NCI-H2081 treated with DMSO at 0.1 percent for 48 hours (cell line): ENCODE measurements at places on chromosomes 7 and 10.

DNA sequence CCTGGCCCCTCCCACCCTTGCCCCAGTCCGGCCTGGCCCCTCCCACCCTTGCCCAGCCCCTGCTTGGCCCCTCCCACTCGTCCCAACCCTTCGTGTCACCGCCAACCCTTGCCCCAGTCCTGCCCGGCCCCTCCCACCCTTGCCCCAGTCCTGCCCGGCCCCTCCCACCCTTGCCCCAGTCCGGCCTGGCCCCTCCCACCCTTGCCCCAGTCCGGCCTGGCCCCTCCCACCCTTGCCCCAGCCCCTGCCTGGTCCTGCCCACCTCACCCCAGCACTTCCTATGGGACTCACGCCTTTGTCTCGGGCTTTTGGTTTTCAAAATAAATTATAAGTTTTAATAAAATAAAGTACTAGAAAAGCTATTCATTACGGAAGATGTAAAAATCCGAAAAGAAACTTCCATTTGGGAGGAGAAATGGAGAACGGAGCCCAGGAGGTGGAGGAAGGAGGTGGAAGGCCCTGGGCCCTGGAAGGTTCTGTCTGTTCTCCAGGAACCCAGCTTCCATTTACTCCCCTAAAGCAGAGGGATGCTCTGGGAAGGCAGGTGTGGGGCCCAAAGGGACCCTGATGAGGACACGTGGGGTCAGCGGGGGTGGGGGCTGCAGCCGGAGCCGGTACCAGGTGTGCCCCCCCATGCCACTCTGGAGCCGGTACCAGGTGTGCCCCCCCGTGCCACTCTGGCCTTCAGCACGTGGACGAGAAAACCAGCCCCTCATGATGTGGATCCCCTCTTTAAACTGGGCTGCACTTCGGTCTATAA lies 52.2 kb downstream of the PWWP2B start:
- no peak for DNase-seq

- DNase-seq: no peak
These were observed 172.0 kb upstream of the YAE1 start for GRCh38 chr7:39394105-39394680.

DNA sequence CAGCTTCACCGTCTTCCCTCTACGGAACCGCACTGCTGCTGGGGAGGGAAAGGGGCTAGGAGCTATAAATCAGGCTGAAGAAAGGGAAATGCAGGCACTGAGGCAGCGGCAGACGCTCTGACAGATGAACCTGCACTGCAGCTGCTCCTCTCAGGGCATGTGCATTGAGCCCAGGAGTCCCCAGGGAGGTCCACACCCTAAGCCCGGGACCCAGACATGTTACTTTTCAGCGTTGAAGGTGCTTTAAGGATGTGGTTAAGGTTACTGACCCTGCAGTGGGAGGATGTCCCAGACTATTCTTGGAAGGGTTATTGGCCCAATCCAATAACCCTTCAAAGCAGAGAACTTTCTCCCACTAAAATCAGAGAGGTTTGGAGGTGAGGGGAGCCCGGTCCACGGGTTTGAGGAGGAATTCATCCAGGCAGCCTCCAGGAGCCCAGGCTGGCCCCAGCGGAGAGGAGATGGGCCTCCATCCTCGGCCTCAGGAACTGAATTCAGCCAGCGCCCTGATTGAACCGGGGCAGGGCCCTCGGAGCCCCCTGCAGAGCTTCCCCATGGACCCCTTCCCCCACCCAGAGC lies 75.4 kb downstream of the ADARB2 start:
- DNase-seq: no peak

DNA sequence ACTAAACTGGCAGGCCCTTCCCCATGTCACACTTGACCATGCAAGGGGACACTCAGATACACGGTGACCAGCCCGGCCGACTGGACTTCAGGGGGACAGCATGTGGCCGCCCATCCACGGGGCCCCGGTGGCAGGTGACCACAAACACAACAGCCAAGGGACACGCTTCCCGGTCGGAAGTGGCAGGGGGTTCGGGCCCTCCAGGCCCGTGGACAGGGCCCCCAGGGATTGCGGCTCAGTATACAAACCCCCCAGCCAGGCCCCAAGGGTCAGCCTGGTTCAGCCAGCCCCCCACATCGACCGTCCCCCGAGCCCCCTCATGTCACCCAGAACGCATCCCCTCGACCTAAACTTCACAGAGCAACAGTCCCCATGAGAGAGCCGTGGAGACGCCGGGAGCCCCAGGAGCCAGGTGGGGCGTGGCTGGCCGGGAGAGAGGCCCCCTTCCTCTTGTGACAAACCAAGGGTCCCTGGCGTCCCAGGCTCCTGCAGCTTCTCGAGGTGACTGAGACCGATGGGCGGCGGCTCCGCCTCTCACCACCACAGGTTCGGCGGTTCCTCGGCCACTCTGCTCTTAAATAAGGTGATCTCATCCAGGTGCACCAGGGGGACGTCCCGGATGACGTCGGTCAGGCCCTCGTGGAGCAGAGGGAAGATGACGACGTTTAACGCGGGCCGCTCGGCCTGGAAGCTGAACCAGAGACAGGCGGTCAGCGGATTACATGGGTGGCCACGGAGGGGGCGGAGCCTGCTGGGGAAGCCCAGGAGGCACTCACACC lies 57.8 kb upstream of the TNRC18 start:
- DNase-seq: no peak

DNA sequence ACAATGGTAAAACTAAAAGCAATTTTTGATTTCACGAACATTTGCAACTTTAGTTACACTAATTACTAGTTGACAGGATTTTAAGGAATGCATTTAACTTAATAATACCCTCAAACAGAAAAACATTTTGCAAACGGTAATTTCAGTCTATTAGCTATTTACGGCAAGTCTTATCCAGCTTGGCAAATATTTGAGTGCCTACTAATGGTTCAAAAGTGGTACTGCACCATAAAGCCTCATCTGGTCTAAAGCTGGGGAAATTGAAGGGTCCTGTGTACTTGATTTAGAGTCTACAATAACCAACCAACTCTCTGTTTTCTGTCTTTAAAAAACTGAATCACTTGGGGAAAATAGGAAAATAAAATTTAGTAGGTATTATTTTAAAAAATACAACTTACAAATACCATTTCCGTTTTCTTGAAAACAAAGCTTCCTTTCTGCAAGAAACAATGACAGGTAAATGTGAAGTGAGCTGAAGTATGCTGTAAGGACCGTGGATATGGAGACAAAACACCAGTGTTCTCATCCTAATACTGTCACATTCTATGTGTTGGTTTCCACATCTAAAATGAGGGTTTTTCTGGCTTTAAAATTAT lies 142.3 kb downstream of the VPS50 start:
- DNase-seq: peak; percentile 30

GRCh38 chr7:22115689-22116088 lies 170.0 kb upstream of the CDCA7L start:
- DNase-seq: no peak

DNA sequence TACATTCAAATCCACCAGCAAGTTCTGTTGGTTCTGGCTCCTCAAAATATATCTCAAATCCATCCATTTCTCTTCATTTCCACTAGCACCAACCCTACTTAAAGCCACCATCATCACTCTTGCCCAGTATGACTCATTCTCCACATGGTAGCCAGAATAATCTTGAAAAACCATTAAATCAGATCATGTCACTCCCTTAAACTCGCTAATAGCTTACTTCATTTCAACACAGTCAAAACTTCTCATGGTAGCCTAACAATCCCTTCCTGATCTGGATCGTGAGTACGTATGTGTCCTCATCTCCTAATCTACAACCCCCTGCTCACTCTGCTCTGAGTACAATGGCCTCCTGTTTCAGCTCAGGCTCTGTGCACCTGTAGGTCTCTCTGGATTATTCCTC lies 8.7 kb downstream of the EPC1 start:
- DNase-seq: no peak

- DNase-seq: no peak
These were observed 108.7 kb upstream of the RHOBTB1 start for GRCh38 chr10:61052469-61053205.

DNA sequence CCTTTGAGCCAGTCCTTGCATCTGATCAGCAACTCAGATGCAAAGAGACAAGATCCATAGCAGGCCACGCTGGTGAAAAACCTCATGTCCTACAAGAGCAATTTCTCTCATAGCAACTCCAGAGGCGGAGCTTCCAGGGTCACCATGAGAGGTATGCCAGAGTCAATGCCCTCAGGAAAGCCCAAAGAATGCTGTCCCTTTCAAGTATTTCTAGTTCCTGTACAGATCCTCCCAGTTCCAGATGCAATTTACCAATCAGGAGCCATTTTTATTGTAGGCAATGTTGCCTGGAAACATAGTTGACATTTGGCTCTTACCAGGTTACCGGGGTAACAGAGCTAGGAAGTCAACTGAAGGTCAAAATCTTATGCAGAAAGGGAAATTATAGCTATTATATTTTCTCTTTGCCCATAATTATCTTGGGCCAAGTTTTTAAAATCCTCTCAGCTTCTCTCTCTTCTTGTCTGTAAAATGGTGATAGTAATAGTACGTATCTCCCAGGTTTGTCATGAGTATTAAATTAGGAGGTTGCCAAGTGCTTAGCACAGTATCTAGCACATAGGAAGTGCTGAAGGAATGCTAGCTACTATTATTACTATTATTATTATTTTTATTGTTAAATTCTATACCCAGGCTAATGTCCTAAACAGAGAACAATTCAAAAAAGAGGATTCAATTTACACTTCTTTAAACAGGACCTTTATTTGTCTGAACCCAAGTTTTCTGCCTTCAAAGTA lies 46.3 kb upstream of the TM9SF3 start:
- DNase-seq: no peak

DNA sequence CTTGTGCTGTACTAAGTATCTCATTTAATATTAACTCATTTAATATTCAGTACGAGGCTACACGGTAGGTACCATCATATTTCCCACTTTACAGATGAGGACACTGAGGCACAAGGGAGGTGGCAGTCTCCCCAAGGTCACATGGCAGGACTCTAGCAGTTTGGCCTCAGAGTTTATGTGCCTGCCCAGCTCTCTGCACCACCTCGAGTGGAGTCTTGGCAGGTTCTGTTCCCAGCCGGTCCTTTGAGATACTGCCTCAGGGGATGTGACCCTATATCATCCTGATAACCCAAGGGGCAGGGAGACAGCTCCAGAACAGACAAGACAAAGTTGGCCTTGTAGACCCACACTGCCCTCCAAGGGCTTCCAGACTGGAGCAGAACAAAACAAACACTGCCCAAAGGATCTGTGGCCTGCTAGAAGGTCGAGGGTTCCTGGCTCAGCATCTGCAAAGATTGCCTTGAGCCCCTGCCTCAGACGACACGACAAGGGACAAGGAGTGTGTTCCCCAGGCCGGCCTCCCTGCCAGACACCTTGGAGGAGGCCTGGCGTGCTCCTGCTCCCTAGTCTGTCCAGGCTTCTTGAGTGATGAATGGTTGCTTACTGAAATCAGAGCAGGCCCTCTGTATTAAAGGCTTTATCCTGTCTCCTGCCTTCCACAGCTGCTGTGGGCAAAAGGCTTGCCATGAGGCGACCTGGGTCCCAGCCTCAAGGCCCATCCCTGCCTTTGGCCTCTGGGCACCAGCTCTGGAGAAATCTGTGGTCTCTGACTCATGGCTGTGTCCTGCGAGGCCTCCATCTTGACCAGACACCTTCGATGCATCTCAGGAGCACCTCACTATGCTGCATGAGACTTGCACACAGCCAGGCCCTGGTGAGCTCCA lies 3.9 kb upstream of the PWWP2B start:
- DNase-seq: no peak

DNA sequence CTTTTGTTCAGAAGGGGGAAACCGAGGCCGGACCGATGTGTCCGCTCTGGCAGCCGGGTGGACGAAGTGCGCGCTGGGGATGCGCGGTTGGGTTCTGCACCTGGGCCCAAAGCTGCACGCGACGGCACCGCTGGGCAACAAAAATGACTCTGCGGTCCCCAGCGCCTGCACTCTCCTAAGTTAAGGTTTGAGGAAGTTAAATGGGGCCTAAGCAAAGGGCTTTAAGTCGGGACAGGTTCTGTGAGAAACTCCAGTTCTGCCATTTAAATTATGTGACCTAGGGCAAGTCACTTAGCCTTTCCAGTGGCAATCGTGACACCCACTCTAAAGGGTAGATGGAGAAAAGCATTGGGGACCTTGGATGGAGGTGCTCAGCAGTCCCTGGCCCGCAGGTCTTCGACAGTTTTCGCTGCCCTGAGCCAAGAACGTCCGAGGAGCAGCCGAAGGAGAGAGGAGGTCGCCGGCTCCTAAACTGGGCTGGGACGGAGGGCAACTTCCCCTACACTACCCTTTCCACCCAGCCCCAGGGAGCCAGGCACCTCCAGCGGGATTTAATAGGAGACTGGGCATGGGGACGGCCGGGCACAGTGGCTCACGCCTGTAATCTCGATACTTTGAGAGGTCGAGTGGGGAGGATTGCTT lies 534 bp upstream of the ACBD5 start:
- DNase-seq: no peak

DNA sequence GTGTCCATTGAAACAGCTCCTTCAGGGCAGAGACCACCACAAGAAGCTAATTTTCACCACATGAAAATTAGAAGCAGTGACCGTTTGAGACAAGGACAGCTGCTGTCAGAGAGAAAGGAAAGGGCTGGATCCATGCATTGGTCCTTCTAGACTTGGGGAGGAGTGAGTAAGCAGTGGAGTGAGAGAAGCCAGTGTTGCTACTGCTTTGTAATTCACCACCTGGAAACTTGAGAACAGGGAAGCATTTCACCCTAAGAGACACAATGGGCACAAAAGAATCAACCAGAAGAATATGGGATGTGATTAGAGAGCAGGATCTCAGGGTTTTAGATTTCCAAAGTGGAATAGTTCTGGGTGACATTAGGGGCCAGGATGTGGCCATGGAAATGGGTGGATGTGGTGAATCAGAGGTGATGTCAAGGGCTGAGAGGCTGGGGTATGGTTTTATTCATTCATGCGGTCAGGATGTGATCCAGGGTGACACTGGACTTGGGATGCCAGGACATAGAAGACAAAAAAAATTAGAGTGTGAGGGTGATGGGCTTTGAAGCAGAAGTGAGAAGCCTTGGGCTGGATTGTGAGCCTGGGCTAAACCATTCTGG lies 61.6 kb downstream of the DENND11 start:
- no peak for DNase-seq

GRCh38 chr7:15686295-15686956 lies at the start of gene MEOX2:
Gene MEOX2, minus strand, starts transcription at chr7:15686683. Its CDS starts 281 bp downstream, at chr7:15686402.
- DNase-seq: no peak

- no peak for DNase-seq
These were observed 240.8 kb upstream of the POM121L12 start for GRCh38 chr7:52794621-52795020.

DNA sequence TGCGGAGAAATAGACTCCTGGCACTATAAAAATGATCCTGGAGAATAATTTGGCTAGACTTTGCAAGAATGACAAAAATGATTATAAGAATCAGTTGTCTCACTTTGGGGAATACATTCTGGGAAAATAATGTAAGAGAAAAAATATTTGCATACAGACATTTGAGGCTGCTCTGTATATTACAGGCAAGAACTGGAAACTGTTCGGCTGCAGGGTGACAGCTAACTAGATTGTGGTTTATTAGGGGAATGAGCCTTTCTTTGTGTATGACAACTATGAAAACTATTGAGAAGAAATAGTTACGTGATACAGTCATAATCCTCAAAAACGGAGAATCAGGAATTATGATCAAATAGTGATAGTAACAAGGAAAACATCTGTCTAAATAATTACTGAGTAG lies 8.6 kb downstream of the TRIM56 start:
- no peak for DNase-seq
